ENCODE measurements at places on chromosomes 13 and 19. TPM values are rescaled to one million over a fixed set of nuclear protein-coding genes. Genes with fewer than 3 reads are reported as not detected.

The B3GNT8 gene
- total RNA-seq: 2.2 TPM

The DZIP1 gene
- total RNA-seq: 7.1 TPM

The CLDND2 gene
- not detected for total RNA-seq

The MCEMP1 gene
- not detected for total RNA-seq

The BEST2 gene
- total RNA-seq: not detected

The FGF22 gene
- total RNA-seq: not detected

The CCL25 gene
- total RNA-seq: not detected

The ALOX5AP gene
- 0.35 TPM for total RNA-seq

The ZNF667 gene
- 3.4 TPM for total RNA-seq

The FPR2 gene
- total RNA-seq: not detected

The RXFP2 gene
- total RNA-seq: not detected

The POU2F2 gene
- total RNA-seq: 37.3 TPM

The N4BP2L1 gene
- 0.42 TPM for total RNA-seq

The CEACAM21 gene
- total RNA-seq: not detected

The AP1M1 gene
- total RNA-seq: 62.4 TPM

The USHBP1 gene
- not detected for total RNA-seq

The ADPRHL1 gene
- 1.0 TPM for total RNA-seq

The DAND5 gene
- 0.14 TPM for total RNA-seq

The PRKCG gene
- total RNA-seq: 0.07 TPM

The FCAR gene
- not detected for total RNA-seq

All from foreskin keratinocyte (primary cell).